ENCODE measurements at places on chromosomes 6 and 20.

DNA sequence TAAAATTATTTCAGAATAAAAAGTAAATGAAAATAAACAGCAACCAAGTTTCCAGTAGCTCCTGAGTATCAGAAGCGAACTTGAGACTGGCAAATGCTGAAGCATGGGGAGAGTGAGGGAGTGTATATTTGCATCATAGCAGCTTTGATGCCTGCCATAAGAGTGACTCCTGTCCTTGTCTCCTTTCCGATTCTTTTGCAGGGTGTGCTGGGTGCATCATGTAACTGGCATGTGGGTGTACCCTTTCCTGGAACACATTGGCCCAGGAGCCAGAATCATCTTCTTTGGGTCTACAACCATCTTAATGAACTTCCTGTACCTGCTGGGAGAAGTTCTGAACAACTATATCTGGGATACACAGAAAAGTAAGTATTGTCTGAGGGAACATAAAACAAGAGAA lies 117.4 kb downstream of the ADAT2 start:
- no peak for DNase-seq

- DNase-seq, result no peak
These were observed 246.1 kb upstream of the RIN2 start for GRCh38 chr20:19511931-19512330.

DNA sequence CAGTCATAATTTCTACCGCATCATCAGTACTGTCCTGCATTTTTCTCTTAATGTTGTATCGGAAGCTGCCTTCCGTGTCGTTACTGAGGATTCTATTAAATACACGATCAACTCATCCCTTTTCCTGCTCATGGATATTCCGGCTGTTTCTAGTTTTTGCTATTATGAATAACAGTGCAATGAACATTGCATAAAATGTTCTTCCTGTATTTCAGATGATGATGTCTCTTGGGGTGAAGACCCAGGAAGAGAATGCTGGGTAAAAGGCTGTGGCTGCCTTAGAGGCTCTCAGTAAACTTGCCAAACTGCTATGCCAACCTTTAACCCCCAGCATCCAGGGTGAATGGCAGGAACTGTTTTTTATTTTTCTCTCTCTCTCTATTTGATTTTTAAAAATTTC lies 24.1 kb upstream of the EPB41L1 start:
- no peak for DNase-seq

- DNase-seq, result peak; percentile 22
These were observed 538.0 kb upstream of the ID4 start for GRCh38 chr6:19299129-19299528.

GRCh38 chr20:23131766-23132165 lies 45.6 kb upstream of the CD93 start:
- DNase-seq, result no peak

DNA sequence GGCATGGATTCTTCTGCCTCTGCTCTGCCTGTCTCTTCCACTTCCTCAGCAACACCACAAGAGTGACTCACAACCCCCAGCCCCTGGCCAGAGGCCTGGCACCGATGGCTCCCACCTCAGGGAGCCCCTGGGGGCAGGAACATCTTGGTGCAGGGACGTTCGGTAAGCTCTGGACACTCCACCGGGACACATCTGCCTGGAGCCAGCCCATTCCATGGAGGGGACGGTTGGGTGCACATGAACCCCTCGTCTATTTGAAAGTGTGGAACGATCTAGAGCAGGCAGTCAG lies 246.5 kb downstream of the ERMARD start:
- no peak for DNase-seq

- DNase-seq, result peak; percentile 42
These were observed 727 bp downstream of the EDEM2 start for GRCh38 chr20:35146299-35146919.

DNA sequence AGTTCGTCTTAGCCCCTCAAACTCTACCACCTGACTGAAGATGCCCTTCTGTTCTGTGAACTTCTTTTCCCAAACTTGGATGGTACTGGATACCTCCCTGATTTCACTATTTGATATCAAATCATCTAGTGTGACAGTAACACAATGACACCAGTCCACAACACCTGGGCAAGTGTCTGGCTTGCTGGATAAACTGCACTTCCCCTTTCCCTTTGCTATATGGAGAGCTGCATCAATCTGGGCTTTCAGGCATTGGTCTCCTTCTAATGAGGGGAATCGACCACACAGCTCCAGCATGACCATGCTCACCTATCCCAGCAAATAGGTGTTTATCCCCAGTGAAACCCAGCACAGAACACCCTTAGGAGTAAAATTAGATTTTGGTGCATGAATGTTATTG lies 3.1 kb downstream of the F13A1 start:
- no peak for DNase-seq

DNA sequence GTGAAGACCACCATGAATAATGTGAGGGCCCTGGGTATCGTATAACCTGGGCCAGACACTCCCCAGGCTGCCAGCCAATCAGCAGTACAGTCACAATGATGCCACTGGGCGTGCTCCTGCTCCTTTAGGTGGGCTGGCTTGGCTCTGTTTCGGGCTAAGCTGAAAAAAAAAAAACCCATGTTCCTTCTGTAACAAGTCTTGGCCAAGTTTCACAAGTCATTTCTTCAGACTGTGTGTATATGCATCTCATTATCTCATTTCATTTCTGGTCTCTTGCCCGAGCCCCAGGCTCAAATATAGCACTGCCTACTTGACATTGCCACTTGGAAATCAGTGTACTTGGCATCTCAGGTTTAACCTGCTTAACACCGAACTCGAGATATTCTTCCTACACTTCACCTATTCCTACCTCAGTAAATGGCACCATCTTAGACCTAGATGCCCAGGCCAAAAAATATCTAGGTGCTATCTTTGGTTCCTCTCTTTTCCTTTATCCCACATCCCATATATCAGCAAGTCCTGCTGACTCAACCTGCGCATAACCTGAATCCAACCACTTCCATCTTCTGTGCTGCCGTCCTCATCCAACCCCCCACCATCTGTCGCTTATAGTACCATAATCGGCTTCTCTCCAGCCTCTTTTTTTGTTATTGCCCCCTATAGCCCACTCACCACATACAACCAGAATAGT lies 1.8 kb downstream of the UQCC2 start:
- no peak for DNase-seq

DNA sequence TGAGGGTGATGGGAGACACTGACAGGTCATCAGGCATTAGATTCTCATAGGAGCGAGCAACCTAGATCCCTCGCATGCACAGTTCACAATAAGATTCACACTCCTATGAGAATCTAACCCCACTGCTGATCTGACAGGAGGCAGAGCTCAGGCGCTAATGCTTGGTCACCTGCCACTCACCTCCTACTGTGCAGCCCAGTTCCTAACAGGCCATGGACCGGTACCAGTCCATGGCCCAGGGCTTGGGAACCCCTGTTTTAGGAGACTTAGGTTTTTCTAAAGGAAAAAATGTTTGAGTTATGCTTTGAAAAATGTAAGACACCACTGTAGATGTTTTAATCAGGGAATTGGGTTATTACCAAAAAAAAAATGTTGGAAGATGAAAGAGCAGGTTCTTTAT lies 6.7 kb downstream of the HLA-E start:
- no peak for DNase-seq

DNA sequence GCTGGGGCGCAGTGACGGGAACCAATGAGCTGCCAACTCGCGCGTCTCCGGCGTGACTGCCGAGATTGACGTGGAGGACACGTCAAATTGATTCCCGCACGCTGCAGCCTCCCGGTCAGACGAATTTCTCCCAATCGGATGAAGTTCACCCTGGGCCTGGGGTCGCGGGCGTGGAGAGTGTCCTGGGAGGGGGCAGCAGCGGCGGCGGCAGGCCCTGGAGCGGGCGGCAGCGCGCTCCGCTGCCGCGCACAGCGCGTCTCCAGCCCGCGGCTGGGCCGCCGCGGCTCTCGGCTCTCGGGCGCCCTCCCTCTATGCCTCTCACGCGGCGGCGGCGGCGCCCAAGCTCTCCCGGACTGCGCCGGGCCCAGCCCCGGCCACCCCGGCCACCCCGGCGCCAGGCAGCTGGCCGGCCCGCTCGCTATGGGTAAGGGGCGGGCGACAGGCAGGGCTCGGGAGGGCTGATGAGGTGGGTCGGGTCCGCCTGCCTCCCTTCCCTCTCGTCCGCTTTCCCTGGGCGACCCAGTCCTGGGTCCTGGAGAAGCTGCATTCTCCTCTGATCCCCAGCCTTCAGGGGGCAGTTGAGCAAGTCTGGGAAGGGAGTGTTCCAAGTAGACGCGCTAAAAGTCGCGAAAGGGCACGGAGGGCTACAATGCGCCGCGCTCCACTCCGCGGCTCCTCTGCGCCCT lies at the start of gene PAX1:
PAX1 (plus strand) TSS at position 90 of the 686 bp plus-strand sequence; CDS start at position 139, 49 bp downstream.
- no peak for DNase-seq

DNA sequence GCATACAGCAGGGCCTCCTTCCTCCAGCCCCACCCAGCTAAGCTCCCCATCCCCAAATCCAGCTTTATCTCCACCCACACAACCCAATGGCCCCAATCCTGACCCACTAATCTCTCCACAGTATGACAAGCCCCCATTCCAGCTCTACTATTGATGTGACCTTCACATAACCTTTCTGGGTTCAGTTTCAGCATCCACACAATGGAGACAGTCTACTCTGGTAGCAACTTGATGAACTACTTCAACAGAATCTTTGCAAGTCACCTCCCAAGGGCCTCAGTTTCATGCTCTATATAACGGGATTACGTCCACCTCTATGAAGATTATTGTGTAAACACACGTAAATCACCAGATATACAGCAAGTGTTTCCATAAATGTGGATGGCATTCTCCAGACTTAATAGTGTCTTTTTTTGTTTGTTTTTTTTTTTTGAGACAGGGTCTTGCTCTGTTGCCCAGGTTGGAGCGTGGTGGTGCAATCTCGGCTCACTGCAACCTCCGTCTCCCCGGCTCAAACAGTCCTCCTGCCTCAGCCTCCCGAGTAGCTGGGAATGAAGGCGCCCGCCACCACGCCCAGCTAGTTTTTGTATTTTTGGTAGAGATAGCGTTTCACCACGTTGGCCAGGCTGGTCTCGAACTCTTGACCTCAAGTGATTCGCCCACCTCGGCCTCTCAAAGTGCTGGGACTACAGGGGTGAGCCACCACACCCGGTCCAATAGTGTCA lies 1.4 kb downstream of the AHCY start:
- DNase-seq, result no peak

DNA sequence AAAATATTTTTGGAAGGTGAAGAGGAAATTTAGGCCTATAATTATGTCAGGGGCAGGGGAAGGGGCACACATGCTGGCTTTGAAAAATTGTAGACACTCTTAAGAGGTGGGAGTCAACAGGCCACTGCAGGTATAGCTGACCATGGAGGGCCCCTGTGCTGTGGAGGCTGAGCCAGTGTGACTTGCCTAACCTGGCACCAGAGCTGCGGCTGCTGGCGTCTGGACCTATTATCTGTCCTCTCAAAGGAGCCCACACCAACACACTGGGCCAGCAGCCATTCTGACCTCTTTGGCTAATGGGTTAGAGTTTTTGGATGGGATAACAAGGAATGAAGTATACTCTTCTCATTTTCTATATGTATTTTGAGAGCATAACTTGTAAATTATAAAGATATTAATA lies 4.5 kb downstream of the GID8 start:
- DNase-seq, result no peak

GRCh38 chr6:32842690-32843089 lies 1.2 kb downstream of the PSMB8 start:
- no peak for DNase-seq

Data from NCI-H2171 (cell line).